ENCODE measurements at places on chromosomes 7 and 10.

- no peak for DNase-seq
These were observed 73.0 kb downstream of the MICU1 start for GRCh38 chr10:72552857-72553256.

DNA sequence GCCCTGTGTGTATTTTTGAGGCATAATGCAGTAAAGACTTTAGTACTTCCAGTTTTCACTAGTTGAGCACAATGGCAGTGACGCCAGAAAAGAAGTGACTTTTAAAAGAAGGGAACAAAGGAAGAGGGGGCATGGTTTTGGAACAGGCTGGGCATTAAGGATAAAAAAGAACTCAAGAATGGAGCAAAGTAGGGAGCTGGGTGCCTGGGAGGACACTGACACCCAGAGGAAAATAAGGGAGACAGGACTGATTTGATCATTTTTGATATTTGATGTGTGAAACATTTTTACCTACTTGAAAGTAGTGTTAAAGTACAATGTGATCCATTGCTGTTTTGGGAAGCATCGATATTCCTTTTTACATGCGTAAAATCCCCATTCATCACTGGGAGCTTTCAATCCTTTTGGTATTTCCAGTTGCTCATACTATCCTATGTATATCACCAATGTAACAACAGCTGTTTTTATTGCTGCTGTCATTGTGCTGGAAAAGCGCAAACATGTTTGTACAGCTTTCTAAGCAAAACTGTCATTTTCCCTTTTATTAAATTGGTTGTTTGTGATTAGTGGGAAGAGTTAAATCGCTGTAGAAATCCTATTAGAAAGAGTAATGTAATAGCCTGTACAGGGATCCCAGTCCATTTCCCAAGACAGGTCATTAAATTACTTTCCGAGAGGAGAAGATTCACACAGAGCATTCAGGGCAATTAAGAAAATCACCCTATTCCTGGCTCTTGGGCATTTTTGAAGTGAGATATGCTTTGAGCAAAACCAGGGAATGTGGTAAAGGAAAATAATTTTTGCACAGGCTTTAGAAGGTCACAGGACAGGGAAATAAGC lies 85.2 kb downstream of the ADAM12 start:
- no peak for DNase-seq

DNA sequence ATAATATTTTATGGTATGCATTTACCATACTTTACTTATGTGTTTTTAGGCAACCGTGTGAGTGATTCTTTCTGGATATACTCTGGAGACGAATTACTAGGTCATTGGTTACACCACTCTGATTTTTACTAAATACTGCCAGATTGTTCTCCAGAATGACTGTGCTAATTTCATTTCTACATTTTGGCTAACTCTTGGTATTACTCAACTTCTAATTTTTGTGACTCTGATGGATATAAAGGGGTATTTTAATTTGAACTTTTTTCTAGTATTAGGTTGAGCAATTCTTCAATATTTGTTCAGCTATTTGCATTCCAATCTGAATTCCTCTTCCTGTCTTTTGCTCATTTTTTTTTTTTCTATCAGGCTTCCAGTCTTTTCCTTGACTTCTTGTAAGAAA lies 223.6 kb downstream of the MDFIC start:
- DNase-seq, result no peak

DNA sequence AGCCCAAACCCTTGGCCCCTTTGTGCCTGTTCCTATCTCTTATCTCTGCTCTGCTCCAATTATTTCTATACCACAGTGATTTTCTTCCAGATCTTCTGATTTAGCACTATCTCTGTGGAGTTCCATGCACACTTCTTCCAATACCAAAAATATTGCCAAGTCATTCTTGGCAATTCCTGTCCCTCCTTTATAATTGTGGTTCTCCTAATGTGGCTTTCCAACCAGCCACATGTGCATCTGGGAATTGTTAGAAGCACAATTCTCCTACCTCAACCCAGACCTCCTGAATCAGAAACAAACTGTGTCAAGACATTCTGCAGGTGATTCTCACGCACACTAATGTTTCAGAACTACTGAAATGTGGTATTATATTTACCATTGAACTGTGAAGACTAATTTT lies 447.8 kb upstream of the IGFBP3 start:
- DNase-seq, result no peak

DNA sequence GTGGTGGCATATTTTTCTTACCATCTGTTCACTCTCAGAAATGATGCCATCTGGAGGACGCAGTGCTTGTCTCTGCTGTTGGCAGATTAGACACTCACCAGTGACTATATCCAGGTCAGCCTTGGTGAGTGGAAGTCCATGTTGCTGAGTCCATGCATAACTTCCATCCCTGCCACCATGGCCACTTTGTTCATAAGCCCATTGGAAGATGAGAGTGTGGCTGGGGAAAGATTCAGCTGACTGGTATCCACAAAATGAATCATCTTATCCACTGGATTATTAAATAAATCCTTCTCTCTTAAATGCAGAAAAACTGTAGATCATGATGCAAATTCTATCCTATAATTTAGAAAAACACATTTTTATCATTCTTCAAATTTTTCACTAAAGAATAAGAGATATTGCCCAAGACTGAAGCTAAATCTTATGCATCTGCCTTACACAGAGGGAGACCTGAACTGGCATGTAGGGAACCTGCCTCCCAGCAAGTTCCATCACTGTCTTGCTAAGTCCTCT lies 726.9 kb downstream of the TNS3 start:
- DNase-seq, result no peak

DNA sequence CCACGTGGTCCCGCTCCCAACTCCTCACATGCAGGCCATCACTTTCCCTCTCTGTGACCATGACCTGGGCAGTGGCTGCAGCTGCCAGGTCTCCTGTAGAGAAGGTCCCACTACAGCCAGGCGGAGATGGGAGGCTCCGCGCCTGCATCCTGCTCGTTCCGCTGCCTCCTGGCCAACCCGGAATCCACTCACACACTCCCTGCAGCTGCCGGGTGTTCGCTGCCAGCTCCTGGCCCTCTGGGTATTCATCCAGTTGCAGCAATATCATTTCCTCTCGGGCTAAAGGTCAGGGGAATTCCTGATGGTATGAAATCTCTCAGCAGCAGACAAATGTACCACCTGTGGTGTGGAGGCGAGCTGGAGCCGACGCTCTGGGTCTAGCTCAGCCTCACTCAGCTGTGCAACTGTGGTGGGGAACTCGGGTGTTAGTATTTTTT lies 65.7 kb downstream of the TLL2 start:
- peak; percentile 58 for DNase-seq

DNA sequence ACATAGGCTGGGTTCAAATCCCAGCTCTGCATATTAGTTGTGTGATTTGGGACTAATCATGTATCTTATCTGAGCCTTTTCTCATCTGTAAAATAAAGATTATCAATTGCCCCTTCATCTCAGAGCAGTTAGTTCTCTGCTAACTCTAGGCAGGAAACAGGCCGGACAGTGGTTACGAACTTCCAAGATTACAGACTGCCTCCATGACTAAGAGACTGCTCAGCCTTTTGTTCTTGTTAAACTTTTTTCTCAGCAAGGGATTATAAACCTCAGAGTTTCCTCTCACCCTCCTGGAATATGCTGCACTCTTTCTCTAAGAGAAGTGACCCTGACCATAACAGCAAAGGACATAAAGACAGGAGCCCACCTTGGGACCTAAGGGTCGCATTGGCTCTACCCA lies 52.5 kb upstream of the NFKB2 start:
- DNase-seq, result no peak

DNA sequence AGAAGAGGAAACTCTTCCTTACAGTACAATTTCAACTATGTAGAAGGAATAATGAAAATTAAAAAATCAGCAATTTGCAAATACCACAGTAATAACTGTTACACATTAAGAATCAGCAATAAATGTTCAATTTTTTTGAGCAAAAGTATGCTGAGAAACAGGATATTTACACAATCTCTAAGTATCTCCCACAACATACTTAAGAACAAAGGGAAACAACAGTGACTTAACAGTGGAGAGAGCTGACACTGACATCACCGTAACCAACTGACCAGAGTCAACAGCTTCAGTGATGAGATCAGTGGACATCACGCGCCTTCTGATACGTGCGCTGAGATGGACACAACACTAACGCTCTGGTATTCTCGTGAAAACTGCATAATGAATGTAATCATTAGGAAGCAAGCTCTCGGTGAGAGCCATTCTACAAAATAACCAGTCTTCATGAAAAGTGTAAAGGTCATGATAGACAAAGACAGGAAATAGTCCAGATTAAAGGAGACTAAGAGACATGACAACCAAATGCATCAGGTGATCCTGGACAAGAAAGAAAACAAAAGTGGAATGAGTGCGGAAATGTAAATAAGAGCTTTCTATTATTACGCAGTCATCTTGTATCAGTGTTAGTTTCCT lies 82.6 kb downstream of the PIP4K2A start:
- DNase-seq, result no peak

GRCh38 chr10:29734962-29735627 lies 100.3 kb upstream of the SVIL start:
- peak; percentile 52 for DNase-seq

GRCh38 chr7:20963556-20964280 lies 177.0 kb upstream of the SP8 start:
- DNase-seq, result no peak

GRCh38 chr10:61542596-61542995 lies 89.4 kb upstream of the TMEM26 start:
- no peak for DNase-seq

GRCh38 chr10:15395935-15396334 lies 24.8 kb upstream of the FAM171A1 start:
- DNase-seq, result no peak

DNA sequence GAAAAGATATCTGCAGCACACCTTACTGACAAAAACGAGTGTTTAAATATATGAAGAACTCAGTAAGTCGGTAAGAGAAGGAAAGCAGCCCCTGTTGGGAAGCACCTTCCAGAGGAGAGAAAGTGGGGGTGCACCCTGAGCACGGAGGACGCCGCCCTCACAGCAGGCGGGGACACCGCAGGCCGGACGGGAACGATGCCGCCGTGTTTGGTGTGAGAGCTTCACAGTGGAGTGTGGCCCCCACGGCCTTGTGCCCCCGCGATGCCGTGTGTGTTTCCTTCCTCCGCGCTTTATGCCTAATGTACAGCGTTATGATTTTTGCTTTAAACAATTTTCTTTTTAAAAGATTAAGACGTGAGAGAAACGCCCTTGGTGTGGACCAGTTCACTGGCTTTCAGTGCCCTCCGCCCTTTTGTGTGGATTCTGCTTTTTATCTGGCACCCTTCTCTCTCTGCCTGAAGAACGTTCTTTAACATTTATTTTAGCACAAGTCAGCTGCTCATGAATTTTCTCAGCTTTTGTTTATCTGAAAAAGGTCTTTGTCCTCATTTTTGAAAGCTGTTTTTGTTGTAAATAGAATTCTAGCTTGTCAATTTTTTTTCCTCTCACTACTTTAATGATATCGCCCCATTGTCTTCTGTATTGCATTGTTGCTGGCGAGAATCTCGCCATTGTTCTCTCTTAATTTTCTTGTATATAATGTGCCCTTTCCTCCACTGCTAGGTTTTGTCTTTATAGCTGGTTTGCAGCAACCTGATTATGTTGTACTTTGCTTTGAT lies 110.7 kb downstream of the INPP5A start:
- DNase-seq, result no peak

- DNase-seq, result no peak
These were observed 135.1 kb downstream of the NPY start for GRCh38 chr7:24419077-24419476.

DNA sequence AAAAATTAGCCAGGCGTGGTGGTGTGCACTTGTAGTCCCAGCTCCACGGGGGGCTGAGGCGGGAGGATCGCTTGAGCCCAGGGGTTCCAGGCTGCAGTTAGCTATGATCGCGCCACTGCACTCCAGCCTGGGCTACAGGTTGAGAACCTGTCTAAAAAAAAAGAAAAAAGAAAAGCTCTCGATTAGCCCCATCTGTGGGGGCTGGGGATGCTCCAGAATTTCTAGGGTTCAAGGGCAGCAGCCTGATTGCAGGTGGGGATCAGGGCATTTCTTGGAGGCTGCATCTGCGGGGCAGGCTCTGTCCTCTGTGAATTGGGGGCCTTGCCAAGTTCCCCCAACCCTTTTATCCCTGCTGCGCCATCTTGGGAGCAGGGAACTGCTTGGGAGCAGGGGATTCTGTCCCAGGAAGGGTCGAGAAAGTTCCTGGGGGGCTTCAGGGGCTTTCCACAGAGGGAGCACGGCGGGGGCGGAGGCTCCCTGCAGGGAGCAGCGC lies 651 bp upstream of the ARPC1A start:
- no peak for DNase-seq

DNA sequence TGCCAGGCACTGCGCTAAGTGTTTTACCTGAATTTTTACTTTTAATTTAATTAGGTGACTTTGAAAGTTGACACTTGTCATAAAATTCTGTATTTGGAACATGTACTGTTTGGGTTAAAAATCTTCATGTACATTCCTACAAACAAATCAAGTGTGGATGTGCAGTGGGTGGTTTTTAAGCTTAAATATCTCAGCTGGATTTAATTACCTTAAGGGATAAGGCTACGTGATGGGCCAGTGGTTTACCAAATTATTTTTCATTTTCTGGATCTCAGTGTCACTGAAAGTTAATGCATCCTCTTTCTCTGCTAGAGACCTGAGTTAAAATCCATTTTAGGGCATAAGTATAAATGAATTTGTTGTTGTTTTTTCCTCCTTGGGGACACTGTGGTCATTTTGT lies 51.1 kb downstream of the EXOC4 start:
- no peak for DNase-seq

- no peak for DNase-seq
These were observed 178.9 kb downstream of the SRPK2 start for GRCh38 chr7:105209870-105210269.

DNA sequence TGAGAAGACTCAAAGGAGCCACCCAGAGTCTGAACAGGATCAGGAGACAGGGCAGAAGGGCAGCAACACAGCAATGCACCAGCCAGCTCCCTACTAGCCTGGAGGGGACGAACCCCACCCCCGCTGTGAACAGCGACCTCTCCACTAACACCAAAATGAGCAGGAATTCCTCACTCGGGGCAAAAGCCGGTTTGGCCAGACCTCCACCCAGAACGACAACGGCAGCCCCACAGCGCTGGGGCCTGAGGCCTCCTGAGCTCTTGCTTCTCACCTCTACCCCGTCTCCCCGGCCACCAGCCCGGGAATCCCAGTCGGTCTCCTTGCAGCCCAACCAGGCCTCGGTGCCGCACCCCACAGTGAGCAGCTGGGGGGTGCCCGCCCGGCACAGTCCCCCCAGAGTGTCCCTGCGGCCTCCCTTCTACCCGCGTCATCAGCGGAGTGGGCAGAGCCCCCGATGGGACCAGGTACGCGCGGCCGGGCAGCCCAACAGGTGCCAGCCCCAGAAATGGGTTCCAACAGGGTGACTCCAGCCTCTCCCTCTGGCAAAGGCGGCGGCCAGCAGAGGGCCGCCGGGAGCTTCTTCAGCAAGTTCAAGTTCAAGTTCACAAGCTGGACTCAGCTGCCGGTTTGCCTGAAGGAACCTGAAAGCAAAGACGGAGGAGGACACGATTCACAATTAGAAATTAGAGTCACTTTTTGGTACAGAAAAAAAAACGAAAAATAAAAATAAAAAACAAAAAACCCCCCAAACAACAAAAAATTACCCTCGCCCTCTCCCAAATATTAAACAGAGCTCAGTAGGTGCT lies 129.0 kb downstream of the MARCHF5 start:
- no peak for DNase-seq

- no peak for DNase-seq
These were observed 359.9 kb downstream of the GLRX3 start for GRCh38 chr10:130495891-130496636.

GRCh38 chr7:114087653-114088469 lies 169.1 kb upstream of the PPP1R3A start:
- no peak for DNase-seq

Measured in GM10248 (cell line).